Activated CD8-positive, alpha-beta memory T cell treated with anti-CD3 and anti-CD28 coated beads for 4 hours (primary cell): ENCODE measurements at places on chromosomes 1 and 21.

- DNase-seq = no peak
These were observed 50.2 kb downstream of the PCNX2 start for GRCh38 chr1:233245191-233245765.

- no peak for DNase-seq
These were observed 238.0 kb downstream of the NTNG1 start for GRCh38 chr1:107378866-107379265.

DNA sequence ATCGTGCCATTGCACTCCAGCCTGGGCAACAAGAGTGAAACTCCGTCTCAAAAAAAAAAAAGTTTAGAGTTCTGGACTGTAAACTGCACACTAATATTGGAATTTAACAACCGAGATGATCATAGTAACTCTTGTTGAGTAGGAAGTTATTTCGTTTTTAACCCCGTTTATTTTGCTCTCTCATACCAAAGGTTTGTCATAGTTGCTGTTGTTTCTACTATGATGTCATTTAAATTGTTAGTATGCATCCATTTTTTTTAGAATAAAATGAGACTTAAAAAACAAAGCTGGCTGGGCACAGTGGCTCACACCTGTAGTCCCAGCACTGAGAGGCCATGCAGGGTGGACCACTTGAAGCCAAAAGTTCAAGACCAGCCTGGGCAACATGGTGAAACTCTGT lies 49.3 kb downstream of the DOP1B start:
- no peak for DNase-seq

DNA sequence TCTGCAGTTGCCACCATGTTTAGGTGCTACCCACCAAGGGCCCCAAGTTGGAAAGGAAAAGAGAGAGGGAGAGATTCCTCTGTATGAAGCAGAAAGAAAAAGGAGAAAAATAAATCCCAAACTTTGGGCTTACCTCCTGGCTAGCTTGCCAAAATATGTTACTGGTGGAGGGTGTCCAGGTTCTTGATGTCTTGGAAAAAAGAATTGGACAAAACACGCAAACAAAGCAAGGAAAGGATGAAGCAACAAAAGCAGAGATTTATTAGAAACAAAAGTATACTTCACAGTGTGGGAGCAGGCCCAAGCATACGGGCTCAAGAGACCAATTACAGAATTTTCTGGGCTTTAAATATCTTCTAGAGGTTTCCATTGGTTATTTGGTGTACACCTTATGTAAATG lies 204.5 kb upstream of the LRRC7 start:
- no peak for DNase-seq

GRCh38 chr1:203176273-203177035 lies 828 bp upstream of the MYBPH start:
- no peak for DNase-seq
